Vagina (tissue), 2 donors: ENCODE measurements at places on chromosomes 5 and 9.

DNA sequence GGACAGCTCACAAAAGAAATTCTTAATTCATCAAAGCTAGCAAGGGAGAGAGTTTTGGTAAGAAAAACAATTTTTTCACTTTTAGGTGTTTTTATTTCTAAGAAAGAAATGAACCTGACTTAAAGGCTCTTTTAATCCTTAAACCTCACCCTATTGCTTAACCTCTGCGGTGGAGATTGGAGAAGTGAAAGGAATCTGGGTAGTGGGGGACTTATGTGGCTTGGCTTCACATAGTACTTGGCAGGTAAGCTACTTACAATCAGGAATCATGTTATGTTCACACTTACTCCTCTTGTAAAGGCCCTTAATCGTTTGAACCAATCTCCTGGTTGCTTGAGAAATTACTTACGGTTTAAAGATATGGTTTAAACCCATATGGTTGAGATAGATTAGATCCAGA lies 104.8 kb downstream of the ISOC1 start:
- no peak for DNase-seq

DNA sequence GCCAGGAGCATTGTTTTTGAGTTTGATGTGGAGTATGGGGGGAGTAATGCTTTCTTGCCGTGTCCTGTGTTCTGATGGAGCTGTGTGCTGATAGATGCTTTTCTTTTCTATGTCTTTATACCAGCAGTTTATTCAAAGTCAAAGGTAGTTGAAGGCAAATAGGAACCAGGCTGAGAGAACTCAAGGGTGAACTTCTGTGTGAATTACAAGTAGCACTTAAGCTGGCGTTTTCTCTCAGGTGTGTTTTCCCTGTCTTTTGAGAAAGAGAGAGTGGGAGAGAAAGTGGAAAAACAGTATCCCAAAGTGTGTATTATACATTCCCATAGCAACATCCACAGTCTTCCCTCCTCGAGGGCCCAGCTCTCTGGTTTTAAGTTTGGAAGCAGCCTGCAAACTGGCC lies 1.5 kb downstream of the TNFAIP8 start:
- DNase-seq, result no peak

DNA sequence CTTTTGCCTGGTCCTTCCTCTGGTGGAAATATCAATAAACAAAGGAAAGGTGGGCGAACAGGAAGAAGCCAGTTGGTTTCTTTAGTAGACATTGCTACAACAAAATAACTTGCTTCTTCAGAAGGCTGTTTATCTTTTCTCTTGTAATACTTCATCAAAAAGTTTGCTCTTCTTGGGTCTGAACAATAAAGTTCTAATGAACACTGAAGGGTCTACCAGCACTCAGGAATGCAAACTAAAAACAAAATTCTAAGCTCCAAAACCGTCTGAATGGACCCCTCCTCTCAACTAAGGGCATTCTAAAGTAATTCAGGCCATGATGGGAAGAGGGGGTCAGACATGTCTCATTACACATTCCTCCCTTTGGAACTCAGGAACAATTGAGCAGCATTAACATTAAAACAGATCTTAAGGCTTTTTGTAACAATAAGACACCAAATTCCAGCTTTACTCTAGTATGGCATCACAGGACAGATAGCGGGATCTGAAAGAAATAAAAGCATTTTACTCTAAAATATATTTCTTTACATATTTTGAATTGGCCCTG lies 2.3 kb downstream of the TBCA start:
- no peak for DNase-seq

DNA sequence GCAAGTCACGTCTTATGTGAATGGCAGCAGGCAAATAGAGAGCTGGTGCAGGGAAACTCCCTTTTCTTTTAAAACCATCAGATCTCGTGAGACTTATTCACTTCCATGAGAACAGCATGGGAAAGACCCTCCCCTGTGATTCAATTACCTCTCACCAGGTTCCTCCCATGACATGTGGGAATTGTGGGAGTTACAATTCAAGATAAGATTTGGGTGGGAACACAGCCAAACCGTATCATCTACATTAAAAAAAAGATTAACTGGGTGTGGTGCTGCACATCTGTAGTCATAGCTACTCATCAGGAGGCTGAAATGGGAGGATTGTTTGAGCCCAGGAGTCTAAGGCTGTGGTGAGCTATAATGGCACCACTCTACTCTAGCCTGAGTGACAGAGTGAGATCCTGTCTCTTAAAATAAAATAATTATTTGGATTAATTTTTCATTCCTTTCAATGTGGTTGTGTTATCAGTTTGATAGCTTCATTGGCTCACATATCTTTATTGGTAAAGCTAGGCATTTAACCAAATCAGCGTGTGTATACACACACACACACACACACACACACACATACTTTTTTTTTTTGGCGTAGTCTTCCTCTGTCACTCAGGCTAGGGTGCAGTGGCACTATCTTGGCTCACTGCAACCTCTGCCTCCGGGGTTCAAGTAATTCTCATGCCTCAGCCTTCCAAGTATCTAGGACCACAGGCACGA lies 21.8 kb downstream of the DENND4C start:
- no peak for DNase-seq

DNA sequence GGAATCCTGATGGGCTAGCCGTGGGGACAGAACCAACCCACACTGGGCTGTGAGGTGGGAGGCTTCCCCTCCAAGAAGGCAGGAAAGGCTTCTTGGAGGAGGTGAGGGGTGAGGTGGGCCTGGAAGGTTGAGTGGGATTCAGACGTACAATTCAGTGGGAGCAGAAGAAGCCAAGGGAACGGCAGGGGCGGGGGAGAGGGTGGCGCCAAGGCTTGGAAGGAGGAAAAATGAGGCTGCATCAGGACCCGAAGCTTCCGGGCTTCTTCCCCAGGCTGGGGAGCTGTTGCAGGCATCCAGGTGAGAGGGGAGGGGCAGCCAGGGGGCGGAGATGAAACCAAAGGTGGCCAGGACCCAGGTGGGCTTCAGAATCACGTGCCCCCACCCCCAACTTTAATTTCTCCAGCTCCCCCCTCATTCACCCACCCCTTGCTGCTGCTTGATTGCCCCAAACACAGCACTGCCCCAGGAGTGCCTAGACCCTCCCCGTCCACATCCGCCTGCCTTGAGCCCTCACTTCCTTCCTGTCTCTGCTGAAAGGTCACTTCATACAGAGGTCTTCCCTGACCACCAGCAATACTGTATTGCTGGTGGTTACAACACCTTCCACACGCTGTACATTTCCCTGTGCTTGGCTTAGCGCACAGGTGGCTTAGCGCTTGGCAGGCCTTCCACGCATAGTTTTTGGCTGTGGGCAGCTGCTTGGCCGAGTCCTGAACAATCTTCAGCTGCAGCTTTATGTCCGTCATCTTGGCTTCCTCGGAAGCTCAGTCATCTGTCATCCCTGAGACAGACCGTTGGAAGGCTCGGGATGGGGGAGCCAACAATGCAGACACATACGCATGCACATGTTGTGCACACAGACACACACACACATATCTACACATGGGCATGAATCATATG lies 193.5 kb downstream of the RGS3 start:
- DNase-seq, result no peak

- DNase-seq, result no peak
Observed at GRCh38 chr5:150559088-150559487, 51.2 kb downstream of the NDST1 start.

DNA sequence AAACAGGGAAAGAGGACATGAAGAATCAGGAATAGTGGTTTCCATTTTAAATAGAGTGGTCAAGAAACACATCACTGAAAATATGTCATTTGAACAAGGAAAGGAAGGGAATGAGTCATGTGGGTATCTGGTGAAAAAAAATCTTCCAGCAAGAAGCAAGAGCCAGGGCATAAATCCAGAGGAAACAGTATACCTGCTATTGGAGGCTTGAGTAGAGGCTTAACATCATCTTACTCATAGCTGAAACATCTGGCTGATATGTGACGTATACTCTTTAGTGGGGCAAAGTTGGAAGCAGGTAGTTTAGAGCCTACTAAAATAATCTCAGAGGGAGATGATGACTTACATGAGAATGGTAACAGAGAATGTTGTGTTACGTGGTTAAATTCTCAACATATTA lies 517.2 kb downstream of the CAAP1 start:
- no peak for DNase-seq

DNA sequence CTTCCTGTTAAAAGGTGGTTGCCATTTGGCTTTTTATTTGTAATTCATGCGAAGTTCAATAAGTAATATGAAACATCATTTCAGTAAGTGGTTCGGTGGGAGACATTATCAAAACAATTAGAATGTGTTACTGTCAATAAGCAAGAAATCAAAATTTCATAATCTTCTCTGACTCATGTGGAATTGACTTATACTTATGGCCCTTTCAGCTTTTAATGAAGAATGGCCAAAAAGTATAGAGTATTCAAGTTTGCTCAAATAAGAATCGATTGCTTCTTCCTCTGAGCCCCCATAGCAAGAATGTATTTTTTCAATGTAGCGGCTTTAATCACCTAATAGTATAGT lies 174.5 kb downstream of the AOPEP start:
- DNase-seq, result no peak

DNA sequence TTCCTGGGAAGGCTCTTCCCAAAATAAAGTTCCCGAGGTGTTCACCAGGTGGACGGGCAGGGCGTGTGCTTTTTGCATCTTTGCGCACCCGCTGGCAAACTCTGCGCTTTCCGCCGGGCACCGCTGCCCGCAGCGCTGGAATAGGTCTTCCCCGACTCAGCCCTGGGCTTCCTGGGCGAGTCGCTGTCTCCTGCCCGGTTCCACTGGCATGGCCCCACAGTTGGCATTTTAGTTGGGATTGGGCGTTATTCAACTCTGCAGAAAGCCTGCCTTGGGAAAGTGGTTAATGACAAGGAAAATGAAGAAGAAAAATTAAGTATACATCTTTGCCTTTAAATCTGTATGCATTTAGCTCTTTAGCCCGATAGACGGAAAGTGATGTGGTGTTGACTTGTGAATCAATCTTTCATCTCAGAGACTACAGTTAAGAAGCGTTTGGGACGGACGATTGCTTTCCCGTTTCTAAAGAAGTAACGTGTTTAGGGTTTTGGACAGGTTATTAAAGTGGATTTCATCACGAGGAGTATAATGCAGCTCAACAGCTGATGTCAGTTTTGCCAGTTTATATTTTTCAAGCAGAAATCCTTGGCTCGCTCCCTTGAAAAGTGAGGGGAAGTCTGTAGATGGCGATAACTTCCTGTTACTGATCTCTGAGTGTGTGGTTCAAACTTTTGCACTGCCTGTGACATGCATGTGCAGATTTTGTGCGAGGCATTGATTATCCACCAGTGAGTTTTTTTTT lies 946 bp downstream of the ADCY2 start:
- DNase-seq, result no peak

- DNase-seq, result no peak
Observed at GRCh38 chr9:113854310-113854709, 21.8 kb upstream of the ZNF618 start.

- DNase-seq, result no peak
Observed at GRCh38 chr9:81420024-81420423, 269.3 kb downstream of the TLE1 start.

GRCh38 chr5:38045446-38045845 lies 205.6 kb upstream of the GDNF start:
- DNase-seq, result no peak

GRCh38 chr9:90946982-90947381 lies 145.4 kb downstream of the SYK start:
- DNase-seq, result no peak

DNA sequence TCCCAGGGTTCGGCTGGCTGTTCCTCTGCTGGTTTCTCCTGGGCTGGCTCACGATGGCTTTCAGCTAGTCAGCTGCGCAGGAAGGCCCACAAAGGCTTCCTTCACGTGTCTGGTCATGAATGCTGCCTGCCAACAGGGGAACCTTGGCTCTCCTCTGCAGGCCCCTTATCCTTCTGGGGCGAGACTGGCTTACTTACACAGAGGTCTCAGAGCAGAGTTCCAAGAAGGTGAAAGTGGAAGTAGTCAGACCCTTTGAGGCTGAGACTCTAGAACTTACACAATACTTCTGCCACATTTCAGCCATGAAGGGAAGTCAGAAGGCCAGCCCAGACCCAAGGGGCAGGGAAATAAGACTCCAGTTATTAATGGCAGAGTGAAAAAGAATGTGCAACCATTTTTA lies 99.5 kb downstream of the LHFPL2 start:
- no peak for DNase-seq

DNA sequence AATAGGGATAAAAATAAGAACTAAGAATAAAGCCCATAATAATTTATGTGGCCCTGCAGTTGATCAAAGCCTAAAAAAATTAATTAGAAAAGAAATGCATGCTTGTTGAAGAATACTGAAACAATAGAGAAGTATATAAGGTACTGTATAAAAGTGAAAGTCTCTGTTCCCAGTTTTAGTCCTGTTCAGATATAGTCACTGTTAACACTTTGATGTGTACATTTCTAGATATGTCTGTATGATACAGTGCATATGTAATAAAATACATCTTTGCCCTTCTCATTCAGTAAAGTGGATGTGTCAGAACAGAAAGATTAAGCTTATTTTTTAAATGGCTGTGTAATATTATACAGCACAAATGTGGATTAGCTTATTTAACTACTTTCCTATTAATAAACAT lies 4.1 kb downstream of the C9orf85 start:
- DNase-seq, result no peak

DNA sequence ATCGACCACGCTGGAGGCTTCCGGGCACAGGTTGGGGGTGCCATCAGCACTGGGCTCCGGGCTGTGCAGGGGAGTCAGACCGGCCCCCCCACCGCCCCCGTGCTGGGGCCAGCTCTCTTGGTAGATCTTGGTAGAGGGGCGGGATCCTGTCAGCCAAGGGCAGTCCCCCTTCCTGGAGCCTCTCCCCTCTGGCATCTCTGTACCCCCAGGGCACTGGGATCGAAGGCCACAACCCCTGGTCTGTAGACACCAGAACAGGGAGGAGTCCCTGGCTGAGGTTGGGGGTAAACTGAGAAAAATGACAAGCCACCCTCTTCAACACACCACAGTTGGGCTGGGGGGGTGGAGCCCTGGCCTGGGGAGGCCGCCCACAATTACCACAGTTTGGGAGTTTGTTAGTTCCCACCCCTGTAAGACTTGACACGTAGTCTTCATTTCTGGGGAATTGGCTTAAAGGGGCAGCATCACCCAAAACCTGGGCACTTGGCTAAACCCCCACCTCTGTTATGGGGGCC lies 882 bp downstream of the CERCAM start:
- DNase-seq, result no peak

- DNase-seq, result no peak
Observed at GRCh38 chr9:136958473-136958872, 6.4 kb downstream of the LCN12 start.

DNA sequence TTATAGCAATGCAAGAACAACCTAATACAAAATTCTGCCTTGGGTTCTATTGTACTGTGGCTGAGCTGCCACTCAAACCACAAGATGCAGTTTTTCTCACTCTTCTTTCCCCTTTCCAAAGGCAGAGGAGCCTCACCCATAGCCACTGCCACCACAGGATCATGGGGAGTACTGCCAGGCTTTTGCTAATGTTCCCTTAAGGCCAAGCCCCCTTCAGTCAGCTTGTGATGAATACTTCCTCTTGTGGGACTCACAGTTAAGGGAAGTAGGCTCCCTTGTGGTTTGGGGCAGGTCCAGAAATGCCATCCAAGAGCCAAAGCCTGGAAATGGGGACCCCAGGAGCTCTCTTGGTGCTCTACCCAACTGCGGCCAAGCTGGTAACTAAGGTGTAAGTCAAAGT lies 258.7 kb downstream of the SPATA31D1 start:
- DNase-seq, result no peak

GRCh38 chr9:8571643-8572042 lies 772.1 kb upstream of the DMAC1 start:
- DNase-seq, result no peak

- no peak for DNase-seq
Observed at GRCh38 chr9:79584655-79584982, 12.9 kb downstream of the TLE4 start.
